Fibroblast of skin of scalp (primary cell): ENCODE measurements at places on chromosomes 3 and 15.

DNA sequence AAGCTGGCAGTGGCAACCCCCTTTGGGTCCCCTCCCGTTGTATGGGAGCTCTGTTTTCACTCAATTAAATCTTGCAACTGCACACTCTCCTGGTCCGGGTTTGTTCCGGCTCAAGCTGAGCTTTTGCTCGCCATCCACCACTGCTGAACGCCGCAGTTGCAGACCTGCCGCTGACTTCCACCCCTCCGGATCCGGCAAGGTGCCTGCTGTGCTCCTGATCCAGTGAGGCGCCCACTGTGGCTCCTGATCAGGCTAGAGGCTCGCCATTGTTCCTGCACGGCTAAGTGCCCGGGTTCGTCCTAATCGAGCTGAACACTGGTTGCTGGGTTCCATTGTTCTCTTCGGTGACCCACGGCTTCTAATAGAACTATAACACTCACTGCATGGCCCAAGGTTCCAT lies 22.8 kb downstream of the CHST2 start:
- DNase-seq: no peak

DNA sequence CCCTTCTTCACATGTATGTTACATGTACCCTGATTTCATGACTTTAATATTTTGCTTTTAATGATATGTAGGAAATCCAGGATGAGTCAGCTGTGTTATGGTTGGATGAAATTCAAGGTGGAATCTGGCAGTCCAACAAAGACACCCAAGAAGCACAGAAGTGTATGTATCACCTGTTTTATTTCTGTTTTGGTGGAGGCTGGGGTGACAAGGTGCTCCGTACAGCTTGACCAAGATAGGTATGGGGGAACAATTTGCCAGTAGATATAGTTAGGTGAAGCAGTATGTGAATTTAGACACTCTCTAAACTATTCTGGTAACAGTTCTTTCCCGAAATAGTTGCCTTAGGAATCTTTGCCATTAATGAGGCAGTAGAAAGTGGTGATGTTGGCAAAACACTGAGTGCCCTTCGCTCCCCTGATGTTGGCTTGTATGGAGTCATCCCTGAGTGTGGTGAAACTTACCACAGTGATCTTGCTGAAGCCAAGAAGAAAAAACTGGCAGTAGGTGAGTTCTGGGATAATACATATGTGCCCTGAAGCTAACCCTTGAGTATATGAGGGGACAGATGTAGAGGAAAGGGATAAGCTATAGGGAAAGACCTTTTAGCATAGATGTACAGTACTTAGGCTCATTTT lies 63.7 kb upstream of the CRTC3 start:
- peak; percentile 25 for DNase-seq

DNA sequence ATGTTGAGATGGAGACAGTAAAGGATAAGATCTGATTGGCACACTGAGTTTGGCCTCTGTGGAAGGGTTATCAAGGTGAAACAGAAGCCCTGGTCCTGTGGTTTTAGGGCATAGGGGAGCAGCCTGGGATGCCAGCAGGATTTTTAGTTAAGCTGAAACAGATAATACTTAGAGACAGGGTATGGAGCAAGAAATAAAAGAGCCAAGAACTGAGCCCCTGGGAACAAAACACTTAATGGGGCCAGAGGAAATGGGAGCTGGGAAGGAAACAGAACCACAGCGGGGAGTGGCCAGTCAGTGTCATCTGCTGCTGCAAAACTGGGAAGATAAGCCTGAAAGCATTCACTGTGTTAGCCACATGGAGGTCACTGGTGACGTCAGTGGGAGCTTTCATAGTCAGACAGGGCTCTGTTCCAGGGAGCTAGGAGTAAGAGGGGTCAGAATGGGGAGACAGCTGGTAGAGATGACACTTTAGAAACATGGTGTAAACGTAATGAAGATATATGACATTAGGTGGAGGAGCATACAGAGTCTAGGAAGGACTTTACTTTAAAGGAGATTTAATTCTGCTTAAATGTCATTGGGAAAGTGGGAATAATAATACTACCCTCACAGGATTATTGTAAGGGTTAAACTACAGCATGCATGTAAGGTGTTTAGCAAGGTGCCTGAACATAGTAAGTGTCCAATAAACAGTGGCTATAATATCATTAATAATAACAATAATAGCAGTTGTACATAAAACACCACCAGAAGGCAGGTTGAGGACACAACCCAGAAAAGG lies 172.7 kb upstream of the CTNNB1 start:
- peak; percentile 47 for DNase-seq

DNA sequence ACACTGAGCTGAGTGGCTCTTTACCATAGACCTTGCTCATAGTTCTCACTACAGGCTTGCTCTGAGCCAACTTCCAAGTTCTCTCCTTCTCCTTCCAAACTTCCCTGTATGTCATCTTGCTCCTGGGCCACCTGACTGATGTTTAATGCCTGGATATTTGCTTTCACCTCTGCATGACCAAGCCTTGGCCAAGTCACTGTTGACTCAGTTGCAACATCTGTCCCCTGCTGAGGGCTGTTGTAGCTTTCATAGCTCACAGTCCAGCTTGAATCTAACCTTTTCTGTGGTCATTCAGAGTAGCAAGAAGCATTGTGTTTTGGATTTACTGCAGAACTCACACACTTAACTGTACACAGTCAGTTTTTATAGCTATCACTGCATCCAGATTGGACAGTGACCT lies 171.8 kb upstream of the ROPN1 start:
- DNase-seq: no peak

DNA sequence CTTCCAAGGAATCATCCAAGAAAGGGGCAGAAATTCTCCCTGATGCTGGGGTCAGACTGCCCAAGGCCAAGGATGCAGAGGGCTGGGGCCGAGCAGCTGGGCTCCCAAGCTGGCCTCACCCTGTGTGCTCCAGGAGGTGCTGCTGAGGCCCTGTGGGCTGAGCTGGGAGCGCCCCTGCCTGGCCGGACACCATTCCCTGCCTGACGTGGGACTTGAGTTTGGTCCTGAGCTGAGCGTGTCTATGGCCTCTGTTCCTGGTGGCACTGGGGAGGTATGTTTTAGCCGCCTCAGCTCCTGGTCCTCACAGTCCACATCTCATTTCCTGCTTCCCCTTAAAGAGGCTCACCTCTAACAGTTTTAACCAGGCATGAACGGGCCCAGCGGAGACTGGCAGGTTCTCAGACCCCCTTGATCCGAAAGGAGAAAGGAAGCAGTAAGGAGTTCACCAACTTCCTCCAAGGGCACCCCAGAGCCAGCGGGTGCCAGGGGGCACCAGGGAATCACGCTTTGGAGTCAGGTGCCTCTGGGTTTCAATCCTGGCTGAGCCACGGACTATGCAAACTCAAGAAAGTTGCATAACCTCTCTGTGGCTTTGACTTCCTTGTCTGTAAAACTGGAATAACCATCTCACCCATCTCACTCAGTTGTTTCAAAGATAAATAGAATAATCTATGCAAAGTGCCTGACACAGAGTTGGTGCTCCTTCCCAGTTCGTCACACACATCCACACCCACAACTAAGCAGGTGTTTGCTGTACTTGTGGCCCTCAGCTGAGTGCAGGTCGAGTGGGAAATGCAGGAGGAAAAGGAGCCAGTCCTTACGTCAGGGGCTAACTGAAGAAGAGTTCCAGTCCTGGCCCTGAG lies 48.6 kb downstream of the SLC12A8 start:
- DNase-seq: no peak

GRCh38 chr15:42140383-42141070 lies 15.9 kb downstream of the PLA2G4F start:
- DNase-seq: no peak
